ENCODE measurements at places on chromosomes 4 and X.
A peak's percentile ranks its signal among the peaks of the same experiment; 100 is the strongest.

DNA sequence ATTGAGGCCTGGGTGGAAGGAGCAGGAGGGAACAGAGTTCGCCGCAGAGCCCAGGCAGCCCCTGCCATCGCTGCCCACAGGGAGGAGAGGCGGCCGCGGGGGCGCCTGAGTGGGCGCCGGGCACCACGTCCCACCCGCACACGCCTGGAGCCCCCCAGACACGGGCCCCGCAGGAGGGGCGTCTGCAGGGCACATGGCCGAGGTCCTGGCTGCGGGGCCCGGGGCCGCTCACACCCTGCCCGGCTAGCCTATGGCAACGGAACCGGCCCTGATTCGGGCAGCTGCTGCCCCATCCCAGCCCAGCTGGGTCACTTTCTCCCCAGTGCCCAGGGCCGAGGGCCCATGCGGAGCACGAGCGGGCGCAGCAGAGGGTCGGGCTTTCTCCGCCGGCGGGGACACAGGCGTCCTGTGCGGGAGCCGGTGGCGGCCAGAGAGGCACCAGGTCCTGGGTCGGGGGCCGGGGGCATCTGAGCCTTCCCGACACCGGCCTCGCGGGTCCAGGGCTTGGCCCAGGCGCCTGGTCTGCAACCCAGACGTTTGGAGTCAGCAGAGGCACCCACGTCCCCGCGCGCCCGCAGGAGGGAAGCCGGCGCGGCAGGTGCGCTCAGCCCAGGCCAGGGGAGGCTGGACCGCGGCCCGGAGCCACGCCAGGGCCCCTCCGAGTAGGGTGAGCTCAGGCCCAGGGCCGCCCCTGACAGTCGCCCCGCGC is 91.2 kb downstream of the FAM53A start:
- DNase-seq, result no peak

DNA sequence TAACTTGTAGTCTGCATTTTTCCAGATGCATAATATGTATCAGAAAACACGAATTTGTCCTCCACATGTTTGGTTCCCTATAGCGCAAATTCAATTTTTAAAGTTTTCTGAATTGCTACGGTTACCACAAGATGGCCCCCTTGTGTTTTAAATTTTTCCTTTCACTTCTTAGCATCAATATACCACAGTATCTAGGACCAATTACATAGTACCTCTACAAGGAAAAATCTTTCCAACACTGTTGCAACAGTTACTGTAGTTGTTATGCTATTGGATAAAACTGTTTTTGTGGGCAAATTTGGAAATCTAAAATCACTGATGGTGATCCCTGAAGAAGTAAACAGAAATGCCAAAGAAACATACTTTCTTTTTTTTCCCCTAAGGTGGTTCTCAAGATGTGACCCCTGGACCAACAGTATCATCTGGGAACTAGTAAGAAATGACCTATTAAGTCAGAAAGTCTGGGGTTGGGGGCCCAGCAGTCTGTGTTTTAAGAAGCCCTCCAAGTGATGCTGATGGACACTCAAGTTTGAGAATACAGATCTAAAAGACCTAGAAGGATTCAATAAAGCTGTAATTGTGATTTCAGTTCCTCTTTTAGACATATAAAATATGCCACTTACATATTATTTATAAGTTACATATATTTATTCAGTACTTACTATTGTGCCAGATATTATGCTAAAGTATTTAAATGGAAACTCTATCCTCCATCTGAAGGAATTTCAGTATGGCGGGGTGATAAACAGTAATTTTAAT is 3.1 kb downstream of the ZGRF1 start:
- no peak for DNase-seq

GRCh38 chr4:101284546-101284945 is 62.8 kb downstream of the PPP3CA start:
- DNase-seq, result no peak

DNA sequence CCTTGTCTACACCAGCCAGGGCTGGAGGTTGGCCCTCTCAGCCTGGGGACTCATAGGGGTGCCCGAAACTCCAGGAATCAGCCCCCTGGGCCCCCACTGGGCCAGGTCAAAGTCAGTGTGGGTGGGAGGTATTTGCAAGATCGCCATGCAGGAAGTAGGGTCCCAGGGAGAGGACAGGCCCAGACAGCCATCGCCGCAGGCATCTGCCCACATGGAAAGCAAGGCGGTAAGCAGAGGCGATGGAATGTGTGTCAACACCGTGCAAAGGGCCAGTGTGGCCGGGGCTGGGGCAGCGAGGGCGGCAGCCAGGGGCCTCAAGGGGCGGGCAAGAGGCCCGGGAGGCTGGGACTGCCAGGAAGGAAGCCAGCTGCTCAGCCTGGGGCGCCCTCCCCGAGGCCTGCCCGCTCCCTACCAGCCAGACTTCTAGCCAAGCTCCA is 19.3 kb upstream of the DUSP9 start:
- no peak for DNase-seq

DNA sequence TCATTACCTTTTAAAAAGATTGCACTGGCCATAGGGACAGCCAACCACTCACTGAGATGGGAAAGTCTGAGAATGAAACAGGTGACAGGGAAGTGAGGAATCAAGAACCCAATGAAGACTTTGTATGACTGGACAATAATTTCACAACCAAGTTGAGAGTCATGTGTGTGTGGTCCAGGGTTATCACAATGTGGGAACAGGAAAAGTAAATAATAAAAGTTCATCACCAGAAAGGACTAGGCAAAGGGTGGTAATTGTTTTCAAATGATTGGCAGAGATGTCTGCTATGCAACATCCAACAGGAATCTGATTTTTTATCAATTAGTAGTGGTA is 129.3 kb downstream of the AMELX start:
- DNase-seq, result no peak

DNA sequence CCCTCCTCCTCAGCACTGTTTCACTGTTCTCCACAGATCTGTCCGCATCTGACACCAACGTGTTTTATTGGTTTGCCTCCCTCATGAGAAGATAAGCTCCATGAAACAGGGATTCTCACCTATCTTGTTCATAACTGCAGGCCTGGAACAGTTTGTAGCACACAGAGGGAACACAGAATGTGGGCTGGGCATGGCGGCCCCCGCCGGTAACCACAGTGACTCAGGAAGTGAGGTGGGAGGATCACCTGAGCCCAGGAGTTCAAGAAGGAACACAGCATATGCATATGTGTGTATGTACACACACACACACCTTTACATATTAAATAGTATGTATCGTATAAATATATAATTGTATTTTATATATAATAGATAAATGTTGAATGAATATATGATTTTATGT is 168.6 kb downstream of the AFAP1 start:
- peak; percentile 51 for DNase-seq

- no peak for DNase-seq
Measured at GRCh38 chr4:12846368-12846767, 637.8 kb downstream of the RAB28 start.

GRCh38 chr4:183328832-183329231 is 6.6 kb upstream of the CLDN24 start:
- no peak for DNase-seq

- DNase-seq, result no peak
Measured at GRCh38 chr4:127081041-127081440, 551.7 kb upstream of the INTU start.

DNA sequence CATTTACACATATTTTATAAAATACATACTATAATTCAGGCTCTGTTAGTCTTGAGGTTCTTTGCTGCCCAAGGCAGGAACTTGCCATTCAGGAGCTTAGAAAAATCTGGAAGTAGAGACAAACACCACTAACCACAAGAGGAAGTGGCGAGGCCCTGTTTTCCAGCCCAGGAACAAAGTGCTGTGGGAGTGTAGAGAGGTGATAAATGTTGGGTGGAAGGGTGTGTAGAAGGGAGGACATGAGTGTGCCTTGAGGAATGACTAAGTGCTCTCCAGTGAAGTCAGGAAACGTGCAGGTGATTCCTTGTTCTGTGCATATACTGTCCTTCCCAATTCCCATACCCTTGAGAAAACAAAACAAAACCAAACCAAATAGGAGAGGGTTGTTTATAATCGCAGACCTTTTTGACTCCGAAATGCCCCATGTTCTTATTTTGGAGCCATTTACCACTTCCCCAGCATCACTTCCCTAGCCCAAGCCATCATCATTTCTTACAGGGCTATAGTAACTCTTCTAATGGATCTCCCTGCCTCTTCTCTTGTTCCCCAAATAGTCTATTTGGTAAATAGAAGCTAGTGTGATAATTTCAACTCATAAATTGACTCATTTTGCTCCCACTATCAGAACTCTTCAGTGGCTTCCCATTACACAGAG is 83.2 kb downstream of the GPAT3 start:
- no peak for DNase-seq

- DNase-seq, result no peak
Measured at GRCh38 chr4:167101035-167101434, 133.3 kb downstream of the SPOCK3 start.

GRCh38 chrX:107628662-107629539 is 591 bp downstream of the PRPS1 start:
- peak; percentile 72 for DNase-seq

DNA sequence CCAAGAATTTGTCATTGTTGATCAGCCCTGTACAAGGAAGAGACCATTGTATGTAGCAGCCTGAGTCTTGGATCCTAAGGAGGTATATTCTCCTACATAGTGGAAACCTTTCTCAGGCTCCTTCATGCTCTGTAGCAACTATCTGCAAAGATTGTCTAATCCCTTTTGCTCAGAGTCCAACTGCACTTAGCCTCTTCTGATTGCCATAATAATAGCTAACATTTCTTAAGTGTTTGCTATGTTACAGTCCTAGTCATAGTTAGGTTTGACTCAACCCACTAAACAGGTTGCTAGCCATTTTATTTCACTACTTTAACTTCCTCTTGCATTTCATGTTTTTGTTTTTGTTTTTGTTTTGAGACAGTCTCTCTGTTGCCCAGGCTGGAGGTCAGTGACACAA is 50.8 kb upstream of the SLC16A2 start:
- DNase-seq, result no peak

- peak; percentile 45 for DNase-seq
Measured at GRCh38 chr4:169492436-169493163, 119.8 kb downstream of the NEK1 start.

DNA sequence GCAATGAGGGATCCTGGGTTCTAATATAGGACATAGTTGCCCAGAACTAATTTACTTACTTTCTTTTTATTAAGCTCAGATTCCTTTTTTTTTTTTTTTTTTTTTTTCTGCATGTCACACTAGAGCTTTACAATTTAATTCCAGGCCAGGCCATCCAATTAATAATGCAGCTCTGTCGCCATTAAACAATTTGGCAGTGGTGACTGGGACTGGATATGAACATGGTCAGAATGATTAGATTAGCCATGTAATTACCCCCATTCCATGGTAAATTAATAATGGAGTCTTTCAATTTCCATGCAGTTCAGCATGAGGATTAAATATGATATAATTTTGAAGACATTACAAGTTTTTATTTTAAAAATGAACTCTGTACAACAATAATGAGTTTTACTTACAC is 226.9 kb upstream of the ANXA3 start:
- no peak for DNase-seq
